ENCODE measurements at places on chromosomes 4 and X.
A peak's percentile ranks its signal among the peaks of the same experiment; 100 is the strongest.

DNA sequence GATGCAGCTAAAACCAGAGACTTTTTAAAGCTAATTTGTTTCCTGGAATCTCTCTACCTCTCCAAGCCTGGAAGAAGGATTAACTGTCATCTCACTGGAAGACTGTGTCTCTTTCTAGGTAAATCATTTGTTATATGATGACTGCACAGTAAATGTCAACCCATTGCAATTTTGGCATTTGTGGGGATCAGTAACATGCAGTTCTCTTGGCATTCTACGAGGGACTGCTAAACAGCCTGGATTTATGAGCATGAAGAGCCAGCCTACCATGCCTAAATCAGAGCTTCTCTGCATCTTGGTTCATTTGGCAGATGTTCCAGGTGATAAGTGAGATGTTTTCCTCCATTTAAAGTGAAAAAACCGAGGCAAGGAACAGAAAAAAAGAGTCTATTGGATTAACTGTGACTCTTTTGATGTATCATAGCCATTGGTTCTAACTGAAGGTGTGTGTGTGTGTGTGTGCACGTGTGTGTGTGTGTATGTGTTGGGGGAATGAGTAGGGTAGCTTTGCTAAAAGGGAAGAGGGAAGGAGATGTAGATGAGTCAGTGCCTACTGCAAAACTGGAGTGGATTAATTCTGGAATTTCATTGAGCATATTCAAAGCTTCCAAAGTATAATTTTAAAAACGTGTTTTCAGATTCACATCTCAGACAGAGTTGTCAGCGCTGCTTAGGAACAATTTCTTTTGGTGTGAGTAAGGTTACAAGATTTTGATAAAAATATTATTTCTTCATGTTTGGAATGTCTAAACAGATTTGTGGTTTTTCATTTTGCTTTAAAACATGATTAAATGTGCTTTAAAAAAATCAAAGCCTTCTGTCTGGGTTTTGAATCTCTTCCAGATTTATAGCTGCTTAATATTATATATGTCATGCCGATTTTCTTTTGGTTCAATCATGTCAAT lies 123.2 kb upstream of the LNX1 start:
- peak; percentile 60 for DNase-seq

GRCh38 chrX:139388254-139388653 lies 142.3 kb upstream of the F9 start:
- no peak for DNase-seq

- DNase-seq: no peak
Measured at GRCh38 chr4:70945046-70945445, 42.9 kb downstream of the MOB1B start.

GRCh38 chr4:141711211-141711610 lies 74.8 kb downstream of the IL15 start:
- no peak for DNase-seq

DNA sequence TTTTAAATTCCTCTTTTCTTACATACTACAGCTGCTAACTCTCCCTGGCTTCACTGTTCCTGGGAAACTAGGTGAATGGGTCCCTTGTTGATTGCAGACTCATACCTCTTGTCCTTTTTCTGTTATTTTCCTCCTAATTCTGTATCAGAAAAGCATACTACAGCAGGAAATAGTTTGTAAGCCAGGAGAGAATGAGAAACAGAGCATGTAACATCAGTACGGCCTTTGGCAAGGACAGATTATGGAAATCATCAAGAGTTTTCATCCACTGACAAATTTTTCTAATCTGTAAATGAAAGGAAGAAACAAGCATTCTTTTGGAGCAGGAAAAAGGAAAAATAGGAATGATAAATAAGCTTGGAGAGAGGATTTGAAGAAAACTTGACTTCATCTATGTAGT lies 239.2 kb downstream of the ANTXR2 start:
- DNase-seq: no peak

Data from HS-5 (cell line).